ENCODE measurements at places on chromosomes 5 and 9. TPM values are rescaled to one million over a fixed set of nuclear protein-coding genes. Genes with fewer than 3 reads are reported as not detected.

DNA sequence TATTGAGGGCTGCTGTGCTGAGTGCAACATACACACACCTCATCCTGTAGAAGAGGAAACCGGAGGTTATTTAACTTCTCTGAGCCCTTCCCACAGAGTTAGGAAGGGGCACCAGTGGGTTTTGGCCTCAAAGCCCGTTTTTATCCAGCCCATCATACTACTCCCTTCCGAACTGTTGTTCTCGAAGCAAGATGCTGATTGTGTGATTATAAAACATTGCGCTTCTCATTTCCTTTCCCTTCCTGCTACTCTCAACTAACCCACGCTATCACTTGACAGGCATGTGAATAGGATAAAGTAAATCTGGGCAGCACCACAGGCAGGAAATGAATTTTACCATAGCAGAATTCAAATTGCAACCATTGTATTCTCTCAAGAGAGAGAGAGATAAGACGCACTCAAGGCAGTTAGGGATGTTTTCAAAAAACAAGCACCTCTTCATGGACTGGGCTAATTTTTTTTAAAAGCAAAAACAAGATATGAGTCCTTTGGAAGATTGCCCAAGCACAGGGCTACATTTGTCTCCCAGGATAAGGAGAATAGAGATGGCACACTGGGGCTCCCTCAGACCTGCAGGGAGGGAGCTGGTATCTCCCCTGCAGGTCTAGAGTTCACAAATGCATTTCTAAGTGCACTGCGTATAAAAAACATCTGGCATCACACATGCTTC, 52.6 kb downstream of the GNA14 start:
- H3K27me3 ChIP-seq: no peaks in the 10 kb centered on the region
- no peak overlapping the region for H3K4me3 ChIP-seq
- no peaks in the 10 kb centered on the region for H3K36me3 ChIP-seq
- peaks cover under 1% of the 10 kb centered on the region for H3K4me1 ChIP-seq
- no peak for DNase-seq

DNA sequence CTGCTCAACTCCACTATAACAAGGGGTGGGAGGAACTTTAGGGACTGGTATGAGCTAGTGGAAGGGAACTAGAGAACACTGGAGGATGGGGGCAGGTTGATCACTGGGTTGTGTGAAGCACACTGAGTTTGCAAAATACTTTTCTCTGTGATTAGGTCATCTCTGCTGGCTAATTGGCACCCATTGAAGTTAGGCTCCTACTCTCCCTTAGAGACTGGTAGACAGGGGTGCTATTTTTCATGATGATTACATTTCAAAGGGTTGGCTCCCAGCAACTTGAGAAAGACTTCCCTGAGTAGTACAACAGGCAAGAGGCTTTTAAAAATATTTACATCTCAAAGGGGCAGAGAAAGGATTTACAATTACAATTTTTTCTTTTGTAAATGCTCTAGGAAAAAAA, 50.4 kb upstream of the MTAP start:
- H3K27me3 ChIP-seq: no peaks in the 10 kb centered on the region
- peaks cover 32% of the 10 kb centered on the region for H3K4me1 ChIP-seq
- no peaks in the 10 kb centered on the region for H3K36me3 ChIP-seq
- no peak overlapping the region for H3K27ac ChIP-seq

DNA sequence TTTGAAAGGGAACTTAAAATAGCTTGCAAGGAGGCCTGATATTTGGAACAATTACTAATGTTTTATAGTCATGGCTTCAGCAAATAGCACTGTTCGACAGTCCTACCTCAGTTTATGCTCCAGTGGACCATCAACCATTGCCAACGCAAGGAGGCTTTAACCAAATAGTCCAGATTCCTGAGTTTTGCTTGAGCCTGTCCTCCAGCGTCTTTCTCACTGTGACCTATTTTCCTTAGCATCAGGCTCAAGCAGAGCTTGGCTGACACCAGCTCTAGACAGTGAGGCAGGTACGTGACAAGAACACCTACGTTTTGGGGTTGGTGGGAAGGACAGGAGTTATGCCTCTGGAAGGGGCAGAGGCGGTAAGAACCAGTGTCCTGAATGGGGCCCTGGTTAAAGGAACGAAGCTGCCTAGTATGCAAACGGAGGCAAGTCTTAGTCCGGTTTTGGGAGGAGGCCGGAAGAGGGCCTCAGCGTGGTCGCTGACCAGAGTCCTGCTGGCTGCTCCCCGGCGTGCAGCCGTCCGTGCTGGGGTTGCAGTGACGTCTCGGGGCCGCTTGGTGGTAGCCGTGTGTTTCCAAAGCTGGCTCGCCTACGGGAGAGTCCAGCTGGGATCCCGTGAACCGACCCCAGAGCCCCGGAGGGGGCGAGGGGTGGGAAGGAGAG, 998 bp upstream of the FGF18 start:
- peak overlapping the region; percentile 61 for H3K4me3 ChIP-seq
- peaks cover 2% of the 10 kb centered on the region for H3K36me3 ChIP-seq
- peaks cover 15% of the 10 kb centered on the region for H3K4me1 ChIP-seq
- DNase-seq: peak; percentile 88
- peaks cover 24% of the 10 kb centered on the region for H3K27me3 ChIP-seq

DNA sequence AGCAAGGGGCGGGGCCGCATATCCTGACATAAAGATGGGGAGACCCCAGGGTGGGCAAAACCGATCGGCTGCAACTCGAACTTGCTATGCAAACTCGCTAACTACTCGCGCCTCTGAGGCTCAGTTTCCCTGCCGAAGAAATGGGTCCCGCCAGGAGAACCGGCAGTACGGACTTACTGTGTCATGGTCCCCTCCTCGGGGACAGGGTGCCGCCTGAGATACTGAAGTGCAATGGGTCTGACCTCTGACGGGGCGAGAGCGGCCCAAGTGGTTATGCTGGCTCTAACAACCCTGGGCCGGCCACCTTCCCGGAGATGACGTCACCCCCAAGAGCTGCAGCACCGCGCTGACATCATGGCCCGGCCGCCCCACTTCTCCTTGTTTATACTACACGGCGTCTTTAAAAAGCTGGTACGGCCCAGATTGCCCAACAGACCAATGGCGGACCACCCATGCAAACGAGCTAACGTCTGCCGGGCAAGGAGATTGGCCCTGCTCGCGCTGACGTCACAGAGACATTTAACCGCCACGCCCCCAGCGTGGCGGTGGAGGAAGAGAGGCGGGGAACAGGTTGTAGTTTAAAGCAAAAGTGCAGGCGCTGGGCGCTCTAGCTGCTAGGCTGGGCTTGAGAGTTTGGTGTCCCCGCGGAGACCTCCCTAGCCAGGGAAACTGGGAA, 490 bp upstream of the RNF44 start:
- H3K36me3 ChIP-seq: no peaks in the 10 kb centered on the region
- H3K27ac ChIP-seq: peak overlapping the region; percentile 74
- peaks cover 48% of the 10 kb centered on the region for H3K4me1 ChIP-seq
- peak; percentile 99 for DNase-seq
- H3K4me3 ChIP-seq: peak overlapping the region; percentile 93
- no peaks in the 10 kb centered on the region for H3K27me3 ChIP-seq

GRCh38 chr5:124199893-124200292, 546.5 kb downstream of the ZNF608 start:
- H3K27me3 ChIP-seq: no peaks in the 10 kb centered on the region
- H3K4me3 ChIP-seq: no peak overlapping the region
- no peaks in the 10 kb centered on the region for H3K36me3 ChIP-seq
- no peaks in the 10 kb centered on the region for H3K4me1 ChIP-seq

GRCh38 chr9:14030375-14031059, 283.4 kb downstream of the NFIB start:
- no peaks in the 10 kb centered on the region for H3K36me3 ChIP-seq
- DNase-seq: peak; percentile 83
- peaks cover 27% of the 10 kb centered on the region for H3K4me1 ChIP-seq
- peak overlapping the region; percentile 46 for H3K4me3 ChIP-seq

- no peaks in the 10 kb centered on the region for H3K36me3 ChIP-seq
- H3K27me3 ChIP-seq: no peaks in the 10 kb centered on the region
- peak overlapping the region; percentile 64 for H3K4me3 ChIP-seq
- H3K4me1 ChIP-seq: peaks cover 9% of the 10 kb centered on the region
- no peak for DNase-seq
- no peak overlapping the region for H3K27ac ChIP-seq
These were observed 243 bp upstream of the SHISAL2B start for GRCh38 chr5:64690104-64690416.

DNA sequence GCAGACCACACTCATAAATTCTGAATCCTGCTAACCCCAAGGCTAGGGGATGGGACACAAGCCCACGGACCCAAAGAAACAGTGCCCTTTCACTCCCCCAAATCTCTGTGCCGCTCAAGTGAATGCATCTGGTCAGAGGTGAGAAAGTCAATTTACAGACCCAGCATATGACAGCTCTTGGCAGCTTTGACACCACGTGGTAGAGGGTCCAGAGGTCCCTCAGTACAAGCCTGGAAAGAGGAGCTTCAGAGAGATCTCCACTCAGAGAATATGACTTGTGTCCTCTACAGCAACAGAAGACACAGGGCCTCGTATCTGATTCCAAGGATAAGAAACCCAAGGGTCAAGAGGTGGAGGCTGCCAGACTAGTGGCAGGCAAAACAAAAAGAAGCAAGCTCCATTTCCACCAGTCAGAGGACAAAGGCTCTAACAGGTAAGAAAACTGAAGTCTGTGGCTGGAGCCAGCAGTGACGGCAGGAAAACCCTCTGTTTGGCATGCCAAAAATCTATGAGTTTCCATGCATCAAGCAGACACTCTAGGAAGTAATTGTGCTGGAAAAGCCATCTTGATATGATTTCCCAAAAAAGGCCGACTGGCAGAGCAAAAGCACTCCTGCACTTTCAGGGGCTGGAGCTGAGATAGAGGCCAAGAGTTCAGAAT, 138.7 kb downstream of the UGCG start:
- DNase-seq: no peak
- H3K27me3 ChIP-seq: no peaks in the 10 kb centered on the region
- no peak overlapping the region for H3K4me3 ChIP-seq
- H3K36me3 ChIP-seq: no peaks in the 10 kb centered on the region

GRCh38 chr9:91712811-91713210, 237.2 kb downstream of the ROR2 start:
- no peaks in the 10 kb centered on the region for H3K27me3 ChIP-seq
- no peaks in the 10 kb centered on the region for H3K36me3 ChIP-seq
- H3K4me1 ChIP-seq: no peaks in the 10 kb centered on the region
- no peak overlapping the region for H3K27ac ChIP-seq

DNA sequence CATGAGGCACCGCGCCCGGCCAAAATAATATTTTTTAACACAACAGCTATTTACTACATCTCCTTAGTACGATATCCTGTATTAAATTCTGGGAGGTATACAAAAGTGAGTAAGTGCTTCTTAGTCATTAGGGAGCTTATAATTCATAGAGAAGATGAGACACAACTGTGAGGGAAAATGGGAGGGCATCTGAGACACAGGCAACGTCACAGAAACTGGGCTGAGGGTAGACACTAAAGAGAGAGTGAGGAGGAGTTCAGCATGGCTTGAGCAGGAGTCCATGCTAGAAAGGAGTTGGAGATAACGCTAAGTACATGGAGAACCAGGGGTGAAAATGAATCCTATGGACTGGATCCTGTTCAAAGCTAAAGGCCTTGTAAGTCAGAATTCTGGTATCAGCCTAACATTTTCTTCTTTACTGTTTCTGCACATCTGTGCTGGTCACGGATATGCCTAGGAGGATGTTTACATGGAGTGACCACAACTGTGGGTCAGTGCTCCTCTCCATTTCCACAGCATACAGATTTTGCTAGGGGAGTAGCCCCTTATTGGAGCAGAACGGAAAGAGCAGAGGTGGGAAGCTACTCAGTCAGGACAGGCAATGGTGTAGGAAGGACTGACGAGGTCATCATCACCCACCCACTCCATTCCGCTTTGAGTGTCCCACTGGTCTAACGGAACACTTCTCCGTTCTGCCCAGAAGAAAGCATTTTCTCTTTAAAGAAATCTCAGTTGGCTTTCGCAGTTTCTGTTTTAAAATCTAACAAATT, 310.4 kb upstream of the EFNA5 start:
- DNase-seq: no peak
- no peak overlapping the region for H3K27ac ChIP-seq
- H3K27me3 ChIP-seq: no peaks in the 10 kb centered on the region
- no peaks in the 10 kb centered on the region for H3K4me1 ChIP-seq
- H3K4me3 ChIP-seq: no peak overlapping the region
- no peaks in the 10 kb centered on the region for H3K36me3 ChIP-seq

- H3K36me3 ChIP-seq: no peaks in the 10 kb centered on the region
- H3K27me3 ChIP-seq: no peaks in the 10 kb centered on the region
- H3K4me3 ChIP-seq: no peak overlapping the region
- peak overlapping the region; percentile 85 for H3K27ac ChIP-seq
- peaks cover 81% of the 10 kb centered on the region for H3K4me1 ChIP-seq
These were observed 201.7 kb downstream of the EFNA5 start for GRCh38 chr5:107469064-107469463.

POLR1E gene
- total RNA-seq: 37.0 TPM

FAM221B gene
- 0.29 TPM for total RNA-seq

NSD1 gene
- total RNA-seq: 48.9 TPM

SAXO1 gene
- not detected for total RNA-seq

KCNT1 gene
- not detected for total RNA-seq

BTNL9 gene
- 15.4 TPM for total RNA-seq

All from PC-3 (cell line).